ENCODE measurements at places on chromosomes 2 and 18.

DNA sequence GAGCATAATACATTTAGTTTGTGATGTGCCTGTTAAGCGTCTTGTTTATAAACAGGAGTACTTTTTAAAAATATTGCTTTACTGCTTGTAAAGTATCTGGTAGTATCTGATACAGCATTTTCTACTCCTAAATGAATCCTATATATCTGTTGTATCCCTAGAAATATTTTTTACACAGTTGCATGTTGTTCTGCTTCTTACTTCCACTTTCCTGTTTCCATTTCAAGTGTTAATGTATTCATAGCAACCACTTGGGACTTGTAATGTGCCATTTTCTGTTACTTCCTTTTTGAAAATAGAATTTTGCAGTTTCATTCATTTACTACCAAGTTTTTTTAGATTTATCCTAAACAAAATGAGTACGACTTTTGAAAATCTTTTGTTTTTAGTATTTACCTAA is 24.9 kb downstream of the CCNT2 start:
- no peak for DNase-seq

GRCh38 chr2:23292024-23292423 is 93.0 kb upstream of the KLHL29 start:
- no peak for DNase-seq

- no peak for DNase-seq
Measured at GRCh38 chr2:205715831-205716525, 33.7 kb downstream of the NRP2 start.

DNA sequence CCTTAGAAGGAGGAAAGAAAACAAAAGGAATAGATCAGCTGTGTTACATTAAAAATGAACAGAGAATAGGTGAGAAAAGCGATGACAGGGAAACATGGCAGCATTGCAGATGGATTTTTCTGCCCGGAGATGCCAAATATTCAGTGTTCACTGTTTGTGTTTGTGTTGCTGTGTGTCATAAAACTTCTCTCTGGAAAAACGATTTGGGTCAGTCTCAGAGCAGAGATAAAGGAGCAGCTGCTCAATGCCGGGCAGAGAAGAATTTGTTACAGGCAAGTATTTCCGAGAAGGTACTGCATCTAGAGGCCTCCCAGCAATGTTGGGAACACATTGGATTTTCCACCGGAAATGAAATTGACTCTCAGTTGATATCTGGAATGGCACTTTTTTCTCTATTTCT is 156.4 kb upstream of the KLHL14 start:
- no peak for DNase-seq

GRCh38 chr2:230694241-230694640 is 18.4 kb upstream of the CAB39 start:
- DNase-seq = no peak

- no peak for DNase-seq
Measured at GRCh38 chr2:37501113-37501512, 156.7 kb downstream of the QPCT start.

GRCh38 chr2:134231965-134232340 is 21.9 kb upstream of the MGAT5 start:
- no peak for DNase-seq

DNA sequence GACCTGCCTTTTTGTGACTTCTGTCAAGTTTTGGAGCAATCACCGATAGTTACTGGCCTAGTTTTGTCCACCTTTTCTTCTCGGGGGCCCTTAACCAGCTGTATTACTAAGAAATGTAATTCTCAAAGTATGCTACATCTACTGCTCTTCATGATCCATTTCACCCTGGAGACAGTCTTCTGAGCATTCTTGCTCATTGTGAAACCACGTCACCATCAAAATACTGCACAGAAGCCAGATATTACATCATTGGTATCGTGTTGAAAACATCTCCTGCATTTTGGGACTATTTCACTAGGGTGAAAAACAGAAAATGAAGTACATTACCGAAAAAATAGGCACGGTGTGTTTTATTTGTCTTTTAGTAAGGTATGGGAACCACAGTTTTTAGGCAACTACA is 11.7 kb downstream of the LYPD6B start:
- DNase-seq = no peak

- no peak for DNase-seq
Measured at GRCh38 chr2:60285626-60286316, 267.7 kb downstream of the BCL11A start.

DNA sequence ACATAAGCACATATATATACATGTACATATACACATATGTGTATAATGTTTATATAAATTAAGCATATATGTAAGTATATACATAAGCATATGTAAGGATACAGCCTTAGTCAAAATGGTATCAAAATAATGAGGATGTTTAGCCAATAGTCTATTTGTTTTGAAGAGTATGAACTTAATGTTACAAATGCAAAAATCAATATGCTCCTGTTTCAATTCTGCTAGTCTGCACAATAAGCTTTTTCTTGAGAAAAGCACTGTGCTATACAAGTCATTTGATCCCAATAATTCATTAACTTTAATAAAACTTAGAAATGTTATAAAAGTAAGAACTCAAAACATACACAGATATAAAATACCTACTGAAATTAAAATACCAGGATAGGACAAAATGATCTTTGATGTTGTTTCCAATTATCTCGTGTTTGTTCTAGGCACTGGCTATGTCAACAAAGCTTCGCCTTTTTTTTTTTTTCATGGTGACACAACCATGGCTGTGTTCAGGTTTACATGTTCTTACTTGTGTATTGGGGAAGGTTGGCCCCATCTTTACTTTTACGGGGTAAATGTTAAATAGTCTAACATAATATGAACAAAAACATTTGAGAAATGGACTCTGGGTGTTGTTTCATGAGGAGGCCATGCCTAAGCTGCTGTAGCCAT is 271.1 kb upstream of the CDH19 start:
- DNase-seq = no peak

DNA sequence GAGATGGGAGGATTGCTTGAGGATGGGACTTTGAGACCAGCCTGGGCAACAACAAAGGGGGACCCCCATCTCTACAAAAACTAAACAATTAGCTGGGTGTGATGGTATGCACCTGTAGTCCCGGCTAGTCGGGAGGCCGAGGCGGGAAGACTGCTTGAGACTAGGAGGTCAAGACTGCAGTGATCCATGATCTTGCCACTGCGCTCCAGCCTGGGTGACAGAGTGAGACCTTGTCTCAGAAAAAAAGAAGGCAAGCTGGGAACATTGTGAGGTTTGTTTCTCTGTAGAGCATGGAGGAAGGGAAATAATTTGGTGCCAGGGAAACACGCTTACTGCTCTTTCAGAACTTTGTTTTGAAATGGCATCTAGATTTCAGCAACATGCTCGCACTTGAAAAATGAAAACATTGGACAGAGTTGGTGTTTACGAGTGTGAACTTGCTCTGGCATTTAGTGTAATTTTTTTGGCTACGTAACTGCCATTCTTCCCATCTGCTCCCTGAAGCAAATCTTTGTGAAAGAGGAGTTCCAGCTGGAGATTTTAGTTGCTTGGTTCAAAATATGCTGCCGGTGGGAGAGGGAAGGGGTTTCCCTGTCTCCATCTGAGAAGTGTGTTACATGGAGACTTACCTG is 125.6 kb upstream of the DLX2 start:
- no peak for DNase-seq

GRCh38 chr2:203461746-203462145 is 73.4 kb downstream of the RAPH1 start:
- DNase-seq = peak; percentile 31

GRCh38 chr2:224309176-224309575 is 92.7 kb downstream of the FAM124B start:
- no peak for DNase-seq

DNA sequence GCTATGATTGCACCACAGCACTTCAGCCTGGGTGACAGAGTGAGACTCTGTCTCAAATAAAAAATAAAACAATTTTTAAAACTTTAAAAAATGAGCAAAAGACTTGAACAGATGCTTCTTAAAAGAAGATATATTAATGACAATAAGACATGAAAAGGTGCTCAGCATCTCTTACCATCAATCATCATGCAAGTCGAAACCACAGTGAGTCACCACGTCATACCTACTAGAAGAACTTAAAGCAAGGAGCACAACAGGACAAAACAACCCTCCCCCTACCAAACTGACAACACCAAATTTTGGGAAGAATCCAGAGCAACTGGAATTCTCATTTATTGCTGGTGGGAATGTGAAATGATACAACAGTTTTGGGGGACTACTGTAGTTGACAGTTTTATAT is 251.6 kb downstream of the BCL2 start:
- DNase-seq = no peak

GRCh38 chr2:31151501-31151900 is 13.3 kb upstream of the GALNT14 start:
- no peak for DNase-seq

DNA sequence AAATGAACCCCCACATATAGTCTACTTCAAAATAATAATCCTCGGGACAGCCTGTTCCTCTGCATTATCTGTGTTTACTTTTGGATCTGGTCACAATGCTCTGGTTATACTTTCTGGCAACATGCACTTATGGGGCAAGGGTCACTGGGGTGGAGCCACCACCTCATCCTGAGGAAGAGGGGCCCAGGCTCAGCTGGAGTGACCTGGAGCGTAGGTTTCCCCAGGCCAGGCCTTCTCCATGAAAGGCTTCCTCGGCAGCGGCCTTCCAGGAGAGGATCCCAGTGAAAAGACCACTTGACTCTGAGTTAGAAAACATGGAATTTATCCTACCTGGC is 237.4 kb downstream of the SETBP1 start:
- no peak for DNase-seq

DNA sequence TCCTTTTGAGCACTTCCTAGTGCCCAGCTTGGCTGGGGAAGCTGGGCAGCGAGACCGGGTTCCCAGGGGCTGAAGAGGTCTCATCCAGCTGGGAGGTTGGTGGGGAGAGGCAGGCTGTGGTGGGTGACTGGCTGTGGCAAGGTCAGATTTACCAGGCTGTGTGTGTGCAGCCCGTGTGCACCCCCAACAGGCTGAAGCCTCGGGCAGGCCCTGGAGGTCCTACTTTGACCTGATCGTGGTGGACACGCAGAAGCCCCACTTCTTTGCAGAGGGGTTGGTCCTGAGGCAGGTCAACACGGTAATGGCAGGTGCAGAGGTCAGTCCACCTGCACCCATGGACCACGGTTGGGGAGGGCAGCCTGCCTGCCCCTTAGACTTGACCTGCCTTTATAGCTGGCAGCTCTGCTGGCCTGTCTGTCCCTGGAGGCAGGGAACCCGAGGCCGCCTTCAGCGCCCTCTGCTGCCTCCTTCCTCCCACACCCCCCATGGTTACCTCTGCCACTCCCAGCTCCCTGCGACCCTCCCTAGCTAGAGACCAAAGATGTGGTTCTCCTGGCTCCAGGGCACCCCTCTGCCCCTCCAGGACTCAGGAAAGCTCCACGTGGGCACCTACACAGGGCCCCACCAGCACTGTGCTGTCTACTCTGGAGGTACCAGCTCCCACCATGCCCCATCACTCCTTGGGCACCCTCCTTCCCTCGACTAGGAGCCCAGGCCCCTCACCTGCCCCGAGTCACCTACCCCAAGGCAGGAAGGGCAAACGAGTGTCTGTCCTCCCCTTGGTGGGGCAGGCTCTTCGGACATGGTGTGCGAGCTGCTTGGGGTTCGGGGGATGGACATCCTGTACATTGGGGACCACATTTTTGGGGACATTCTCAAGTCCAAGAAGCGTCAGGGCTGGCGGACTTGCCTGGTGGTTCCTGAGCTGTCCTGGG is 4.0 kb downstream of the NT5DC4 start:
- DNase-seq = no peak

- no peak for DNase-seq
Measured at GRCh38 chr2:110980339-110981062, 140.2 kb upstream of the BCL2L11 start.

DNA sequence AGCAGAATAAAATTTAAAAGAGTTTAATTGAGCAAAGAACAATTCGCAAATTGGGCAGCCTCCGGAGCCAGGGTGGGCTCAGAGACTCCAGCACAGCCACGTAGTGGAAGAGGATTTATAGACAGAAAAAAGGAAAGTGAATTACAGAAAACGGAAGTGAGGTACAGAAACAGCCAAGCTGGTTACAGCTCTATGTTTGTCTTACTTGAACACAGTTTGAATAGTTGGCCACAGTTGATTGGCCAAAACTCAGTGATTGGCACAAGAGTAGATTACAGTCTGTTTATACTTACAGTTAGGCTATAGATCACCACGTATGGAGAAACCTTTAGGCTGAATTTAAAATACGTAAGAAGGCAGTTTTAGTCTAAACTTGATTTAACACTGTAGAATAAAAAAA is 78.8 kb upstream of the NEDD4L start:
- no peak for DNase-seq

- no peak for DNase-seq
Measured at GRCh38 chr2:142694282-142694681, 183.2 kb upstream of the KYNU start.

GRCh38 chr2:221775096-221775495 is 203.0 kb upstream of the EPHA4 start:
- no peak for DNase-seq

DNA sequence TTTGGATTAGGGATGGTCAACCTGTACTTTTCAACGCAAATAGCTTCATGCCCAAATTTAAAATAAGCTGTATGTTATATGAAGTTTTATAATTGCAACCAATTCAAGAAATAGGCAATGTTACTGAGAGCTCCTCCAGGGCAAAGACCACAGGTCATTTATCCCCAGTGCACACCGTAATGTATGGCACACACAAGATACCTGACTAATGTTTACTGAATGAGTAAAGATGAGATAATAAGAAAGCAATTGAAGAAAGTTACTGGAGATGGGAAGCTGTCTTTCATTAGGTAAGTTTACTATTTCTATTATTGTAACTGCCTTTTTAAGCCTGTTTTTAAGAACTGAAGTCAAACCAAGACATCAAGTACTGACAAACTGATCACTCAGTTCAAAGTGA is 184.5 kb upstream of the VRK2 start:
- no peak for DNase-seq

DNA sequence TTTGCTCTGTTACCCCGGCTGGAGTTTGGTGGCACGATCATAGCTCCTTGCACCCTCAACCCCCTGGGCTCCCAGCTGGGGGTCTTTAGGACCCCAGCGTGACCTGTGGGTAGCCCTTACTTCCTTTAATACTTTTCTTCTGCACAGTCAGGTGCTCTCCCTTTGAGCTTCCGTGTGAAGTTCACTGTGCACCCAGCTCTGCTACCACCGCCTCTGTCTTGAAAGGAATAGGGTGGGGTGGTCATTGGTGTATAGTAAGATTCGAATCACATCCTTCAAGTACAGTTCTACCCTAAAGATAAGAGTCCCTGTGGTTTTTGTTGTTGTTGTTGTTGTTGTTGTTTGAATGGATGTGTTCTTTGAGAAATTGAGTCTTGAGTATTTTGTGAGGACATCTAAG is 267.4 kb downstream of the NEDD4L start:
- no peak for DNase-seq

- no peak for DNase-seq
Measured at GRCh38 chr2:218744615-218745014, 34.0 kb downstream of the TTLL4 start.

Data from NCI-H1930 (cell line).